ENCODE measurements at places on chromosomes 6 and 20.

DNA sequence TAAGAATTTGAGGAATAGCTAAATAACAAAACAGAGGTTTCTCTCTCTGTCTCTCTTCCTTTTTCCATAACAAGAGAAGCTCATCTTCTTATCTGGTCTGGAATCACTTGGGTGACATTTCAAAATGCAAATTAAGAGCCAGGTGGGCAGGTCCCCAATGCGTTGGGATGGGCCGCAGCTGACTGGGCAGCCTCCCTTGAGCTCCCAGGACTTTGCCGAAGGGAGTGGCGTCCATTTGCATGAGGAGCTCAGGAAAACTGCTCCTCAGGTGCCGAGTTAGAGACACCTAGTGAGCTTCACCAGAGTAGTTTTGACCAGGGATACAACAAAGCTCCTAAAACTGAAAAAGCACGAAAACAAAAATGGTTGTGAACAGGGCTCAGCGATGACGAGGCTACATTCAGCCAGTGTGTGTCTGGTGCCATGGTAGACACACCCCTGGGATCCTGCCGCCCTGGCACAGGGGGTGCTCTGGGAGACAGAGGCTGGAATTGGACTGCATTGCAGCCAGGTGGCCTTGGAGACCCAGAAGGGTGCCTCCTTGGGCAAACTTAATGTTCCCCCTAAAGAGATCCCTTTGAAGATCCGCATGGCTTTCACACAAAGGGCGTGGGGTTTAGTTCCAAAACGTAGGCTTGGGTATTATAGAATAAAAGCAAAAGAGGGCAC lies 13.5 kb upstream of the SERPINB6 start:
- DNase-seq, result no peak

- no peak for DNase-seq
Measured at GRCh38 chr6:150537491-150537890, 62.2 kb upstream of the PLEKHG1 start.

DNA sequence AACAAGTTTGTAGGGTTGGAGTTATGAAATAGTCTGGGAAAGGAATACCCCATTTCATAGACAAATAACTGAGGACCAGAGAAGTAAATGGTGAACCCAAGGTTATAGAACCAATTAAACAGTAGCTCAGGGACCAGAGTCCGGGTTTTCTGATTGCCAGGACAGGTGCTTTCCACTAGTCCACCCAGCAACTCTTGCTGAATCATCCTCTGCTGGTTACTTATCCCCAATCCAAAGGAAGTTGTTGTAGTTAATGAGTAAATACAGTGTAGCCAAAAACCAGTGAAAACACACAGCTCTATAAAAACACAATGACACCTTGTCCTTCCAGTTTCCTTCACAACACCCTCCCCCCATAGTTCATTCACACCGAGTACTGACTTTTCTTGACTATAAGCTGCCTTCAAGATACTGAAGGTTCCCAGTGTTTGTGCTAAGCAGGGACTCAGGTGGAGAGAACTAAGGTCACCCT lies 766 bp upstream of the TINAG start:
- DNase-seq, result no peak

- no peak for DNase-seq
Measured at GRCh38 chr20:43372051-43372450, 85.6 kb upstream of the SRSF6 start.

DNA sequence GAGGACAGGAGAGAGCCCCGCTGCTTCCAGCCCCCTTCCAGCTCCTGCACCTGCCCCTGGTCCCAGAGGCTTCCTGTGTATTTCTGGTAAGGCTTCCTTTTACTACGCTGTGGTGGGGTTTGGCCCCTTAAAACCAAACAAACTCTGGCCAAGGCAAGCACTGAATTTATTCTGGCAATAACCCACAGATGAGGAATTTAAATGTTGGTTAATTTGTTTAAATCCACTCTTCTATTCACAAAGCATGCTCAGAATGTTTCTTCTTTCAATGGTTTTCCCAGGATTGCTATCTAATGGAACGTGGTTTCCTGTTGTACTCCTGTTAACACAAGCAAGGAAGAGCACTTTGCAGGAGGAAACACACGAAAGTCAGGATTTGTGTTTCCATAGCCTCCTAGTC lies 236.5 kb upstream of the FOXQ1 start:
- no peak for DNase-seq

- DNase-seq, result no peak
Measured at GRCh38 chr20:53793783-53794383, 200.2 kb upstream of the ZNF217 start.

DNA sequence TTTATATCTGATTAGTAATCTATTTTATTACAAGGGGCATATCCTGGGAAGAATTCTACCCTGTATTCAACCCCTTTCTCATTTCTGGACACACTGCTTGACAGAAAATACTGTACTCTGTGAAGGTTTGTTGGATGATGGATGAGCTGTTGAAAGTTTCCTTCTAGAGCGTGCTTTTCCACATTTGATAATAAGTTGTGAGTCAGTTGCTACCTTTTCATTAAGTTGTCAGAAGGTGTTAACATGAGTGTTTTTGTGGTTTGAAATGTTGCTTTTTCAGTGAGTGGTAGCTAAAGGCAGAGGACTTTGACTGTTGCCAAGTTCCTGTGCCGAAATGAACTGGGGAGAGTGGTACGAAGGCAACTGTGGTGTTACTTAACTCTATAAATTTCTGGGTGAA lies 3.9 kb upstream of the ECI2 start:
- no peak for DNase-seq

GRCh38 chr20:43458422-43458924 lies 777 bp downstream of the SRSF6 start:
- DNase-seq, result no peak
